ENCODE measurements at places on chromosomes 11 and 22.
A peak's percentile ranks its signal among the peaks of the same experiment; 100 is the strongest.

- DNase-seq = no peak
Measured at GRCh38 chr11:76729214-76729613, 53.9 kb upstream of the TSKU start.

DNA sequence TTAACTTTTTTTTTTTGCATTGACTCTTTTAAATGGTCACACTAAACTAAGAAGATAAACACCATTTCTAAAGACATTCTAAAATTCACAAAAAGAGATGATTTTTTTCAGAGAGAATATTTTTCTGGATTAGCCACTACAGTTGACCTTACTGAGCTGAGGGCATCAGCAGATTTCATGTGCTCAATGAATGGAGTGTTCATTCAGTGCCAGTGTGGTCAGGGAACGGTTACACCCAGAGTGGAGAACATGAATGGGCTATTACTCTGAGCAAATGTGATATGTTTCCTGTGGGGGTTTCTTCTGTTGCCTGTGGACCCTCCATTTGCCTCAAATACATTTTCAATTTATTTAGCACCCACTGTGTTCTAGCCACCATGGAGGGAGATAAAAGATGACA, 19.1 kb downstream of the PKNOX2 start:
- DNase-seq = no peak

- no peak for DNase-seq
Measured at GRCh38 chr11:78802058-78802761, 227.5 kb upstream of the NARS2 start.

- DNase-seq = peak; percentile 88
Measured at GRCh38 chr11:133945087-133945974, 11.4 kb downstream of the IGSF9B start.

- no peak for DNase-seq
Measured at GRCh38 chr22:26466196-26466595, 17.4 kb downstream of the HPS4 start.

GRCh38 chr11:128701086-128701485, 7.2 kb downstream of the FLI1 start:
- DNase-seq = no peak

DNA sequence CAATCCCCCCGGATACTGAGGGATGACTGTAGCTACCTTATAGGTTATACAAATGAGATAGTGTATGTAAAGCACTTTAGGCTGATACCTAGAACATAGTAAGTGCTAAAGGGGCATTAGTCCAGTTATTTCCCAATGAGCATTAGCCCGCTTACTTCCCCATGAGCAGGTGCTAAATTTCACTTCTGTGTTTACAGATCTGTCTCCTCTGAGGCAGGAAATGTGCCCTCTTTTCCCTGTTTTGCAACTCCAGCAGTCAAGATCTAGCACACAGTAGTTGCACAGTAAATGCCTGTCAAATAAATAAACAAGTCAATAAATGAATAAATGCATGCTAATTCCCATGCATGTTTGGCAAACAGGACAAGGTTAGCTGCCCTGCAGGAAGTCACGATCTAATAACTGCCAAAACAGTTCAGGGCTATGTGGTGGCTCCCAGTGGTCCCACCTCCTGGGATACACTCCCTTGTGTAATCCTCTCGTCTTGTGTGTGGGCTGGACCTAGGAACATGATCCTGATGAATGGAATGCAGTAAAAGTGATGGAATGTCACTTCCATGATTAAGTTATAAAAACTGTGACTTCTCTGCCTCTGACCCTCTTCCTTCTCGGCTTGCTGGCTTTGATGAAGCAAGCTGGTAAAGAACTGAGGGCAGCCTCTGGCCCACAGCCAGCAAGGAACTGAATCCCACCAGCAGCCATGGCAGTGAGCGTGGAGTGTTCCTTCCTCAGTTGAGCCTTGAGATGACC, 459.0 kb downstream of the SOX6 start:
- no peak for DNase-seq

GRCh38 chr11:64430645-64431044, 71.7 kb downstream of the RPS6KA4 start:
- no peak for DNase-seq

DNA sequence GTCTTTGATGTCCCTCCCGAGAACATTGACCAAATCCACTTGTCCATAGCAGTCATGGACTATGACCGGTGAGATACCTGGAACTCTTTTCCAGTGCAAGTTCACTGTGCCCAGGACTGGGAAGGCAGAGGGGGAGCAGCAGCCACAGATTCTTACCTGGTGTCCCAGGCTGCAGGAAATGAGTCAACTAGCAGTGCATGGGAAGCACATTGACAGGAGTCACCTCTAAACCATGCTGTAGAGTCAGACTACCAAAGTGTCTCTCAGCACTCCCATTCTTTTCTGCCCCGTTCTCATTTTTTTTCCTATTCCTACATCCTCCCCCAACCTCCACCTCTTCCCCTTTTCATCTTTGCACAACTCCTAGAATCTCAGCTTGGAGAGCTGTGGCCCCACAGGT, 67.2 kb upstream of the OLFML1 start:
- DNase-seq = no peak

- DNase-seq = no peak
Measured at GRCh38 chr22:47340851-47341436, 578.5 kb downstream of the TBC1D22A start.

GRCh38 chr22:32731372-32731771, 70.1 kb upstream of the TIMP3 start:
- no peak for DNase-seq

DNA sequence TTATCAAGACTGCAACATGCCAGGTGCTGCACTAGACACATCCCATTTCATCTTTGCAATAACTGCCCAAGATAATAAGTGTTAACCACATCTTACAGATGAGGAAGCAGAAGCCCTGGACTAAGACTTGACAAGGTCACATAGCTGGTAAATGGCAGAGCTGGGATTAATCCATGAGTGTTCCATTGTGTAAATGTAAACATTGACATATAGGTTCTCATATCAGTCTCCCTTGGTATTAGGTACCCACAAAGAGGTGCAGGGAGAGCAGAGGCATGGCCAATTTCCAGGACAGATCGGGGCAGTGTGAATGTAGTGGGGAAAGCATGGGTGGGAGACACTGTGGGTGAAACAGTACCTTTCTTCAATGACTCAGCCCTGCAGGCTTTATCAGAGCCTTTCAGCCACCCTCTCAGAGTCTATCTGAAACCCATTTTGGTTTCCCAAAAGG, 17.9 kb downstream of the MICAL2 start:
- no peak for DNase-seq

DNA sequence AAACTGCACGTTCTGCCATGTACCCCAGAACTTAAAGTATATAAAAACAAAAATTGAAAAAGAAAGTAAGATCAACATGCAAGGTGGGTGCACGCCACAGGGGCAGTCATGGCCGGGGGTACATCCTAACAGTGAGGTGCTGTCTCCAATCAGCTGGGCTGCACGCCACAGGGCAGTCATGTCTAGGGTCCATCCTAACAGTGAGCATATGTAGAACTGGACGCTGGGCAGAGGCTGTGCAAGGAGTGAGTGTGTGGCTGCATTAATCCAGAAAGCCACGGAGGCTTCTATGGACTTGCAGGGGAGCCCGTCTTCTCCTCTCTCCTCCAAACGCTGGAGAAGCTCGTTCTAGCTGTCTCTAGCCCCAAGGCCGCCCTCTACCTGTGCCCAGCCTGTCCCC, 1105.0 kb downstream of the BRD1 start:
- no peak for DNase-seq

DNA sequence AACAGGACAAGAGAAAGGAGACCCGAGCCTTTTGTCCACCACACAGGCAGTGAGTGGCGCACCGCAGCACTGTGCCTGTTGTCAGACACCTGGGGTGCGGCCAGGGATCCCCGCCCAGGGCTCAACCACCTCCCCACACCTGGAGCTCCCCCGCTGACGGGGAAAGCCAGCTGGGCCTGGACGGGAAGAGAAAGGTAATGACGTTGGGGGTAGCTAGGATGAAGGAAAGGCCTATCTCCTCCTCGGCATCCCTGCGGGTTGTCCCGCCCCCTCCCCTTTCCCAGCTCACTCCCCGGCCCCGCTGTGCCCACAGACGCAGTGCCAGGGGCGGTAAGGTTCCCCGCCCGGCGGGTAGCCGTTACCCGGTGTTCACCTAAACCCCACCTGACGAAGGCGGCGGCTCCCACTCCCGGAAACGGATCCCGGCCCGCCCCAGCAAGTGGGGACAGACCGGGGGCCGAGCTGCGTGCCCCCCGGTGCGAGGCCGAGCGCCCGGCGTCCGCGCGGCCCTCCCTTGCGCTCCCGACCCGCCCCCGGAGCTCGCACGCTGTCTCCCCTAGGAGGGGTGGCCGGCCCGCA, 495 bp downstream of the HYOU1 start:
- DNase-seq = peak; percentile 58

DNA sequence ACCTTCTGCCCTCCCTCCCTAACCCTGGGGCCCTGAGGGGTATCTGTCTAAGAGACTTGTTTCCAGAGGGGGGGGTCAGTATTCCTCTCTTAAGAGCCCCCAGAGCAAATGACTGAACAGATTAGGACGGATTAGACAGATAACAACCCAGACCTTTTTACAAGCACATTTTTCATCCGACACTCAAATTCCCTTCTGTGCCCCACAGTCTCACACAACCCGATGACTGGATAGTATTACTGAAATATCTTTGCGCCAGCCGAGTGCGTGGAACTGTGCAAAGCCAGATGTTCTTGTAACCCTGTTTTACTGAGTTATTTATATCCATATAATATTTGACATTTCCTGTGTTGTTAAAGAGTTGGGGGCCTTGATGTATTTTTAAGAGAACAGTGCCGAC, 30.9 kb upstream of the FLI1 start:
- DNase-seq = no peak

DNA sequence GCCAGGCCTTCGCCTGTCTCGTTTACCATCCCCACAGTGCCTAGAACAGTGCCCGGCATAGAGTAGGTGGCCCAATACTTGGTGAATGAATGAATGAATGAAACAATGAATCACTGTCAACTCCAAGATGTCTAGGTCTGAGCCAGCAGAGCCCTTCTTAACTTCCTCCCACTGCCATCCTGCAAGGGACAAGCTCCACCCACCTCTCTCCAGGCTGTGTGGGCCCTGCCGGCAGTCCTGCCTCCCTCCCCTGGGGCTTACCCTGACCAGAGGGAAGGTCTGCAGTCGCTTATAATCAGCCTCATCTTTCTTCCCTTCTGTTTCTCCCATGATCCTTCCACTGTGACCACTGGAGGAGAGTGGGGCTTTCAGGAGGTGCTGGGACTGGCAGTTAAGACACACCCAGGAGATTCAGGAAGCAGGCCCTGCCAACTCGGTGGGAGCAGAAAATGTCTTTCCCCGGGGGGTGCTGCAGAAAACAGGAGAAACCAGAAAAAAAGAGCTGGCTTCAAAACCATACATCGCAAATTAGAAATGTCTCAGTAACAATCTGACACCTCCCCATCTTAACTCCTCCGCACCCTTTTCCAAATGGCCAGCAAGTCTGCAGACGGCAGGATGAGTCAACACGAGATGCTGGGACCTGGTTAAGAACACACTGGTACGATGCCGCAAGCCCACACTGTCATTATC, 11.4 kb downstream of the DNAL4 start:
- no peak for DNase-seq

DNA sequence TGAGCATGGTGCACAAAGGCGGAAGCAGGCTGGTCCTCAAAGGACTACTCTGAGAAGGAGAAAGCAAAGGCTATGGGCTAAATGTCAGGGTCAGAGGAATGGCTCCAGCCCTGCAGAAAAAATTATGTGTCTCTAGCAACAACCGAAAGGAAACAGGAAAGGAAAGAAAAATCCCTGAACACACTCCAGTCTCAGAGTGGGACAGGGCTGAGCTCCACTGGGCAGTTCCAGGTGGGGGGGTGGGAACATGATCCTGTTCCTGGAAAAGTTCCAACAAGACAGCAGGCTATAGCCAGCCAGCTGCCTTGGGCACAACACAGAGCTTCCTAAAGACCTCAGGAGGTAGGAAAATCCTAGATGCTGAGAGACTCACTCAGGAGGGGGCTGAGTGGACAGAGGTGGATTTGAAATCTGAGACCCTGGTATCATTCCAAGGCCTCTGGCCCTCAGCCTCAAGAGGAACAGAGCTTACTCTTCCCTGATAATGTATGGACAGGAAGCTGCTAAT, 1088.2 kb downstream of the TBC1D22A start:
- no peak for DNase-seq

GRCh38 chr11:86046116-86046515, 22.8 kb downstream of the PICALM start:
- DNase-seq = no peak

- peak; percentile 51 for DNase-seq
Measured at GRCh38 chr11:68550485-68550817, 89.9 kb downstream of the PPP6R3 start.

DNA sequence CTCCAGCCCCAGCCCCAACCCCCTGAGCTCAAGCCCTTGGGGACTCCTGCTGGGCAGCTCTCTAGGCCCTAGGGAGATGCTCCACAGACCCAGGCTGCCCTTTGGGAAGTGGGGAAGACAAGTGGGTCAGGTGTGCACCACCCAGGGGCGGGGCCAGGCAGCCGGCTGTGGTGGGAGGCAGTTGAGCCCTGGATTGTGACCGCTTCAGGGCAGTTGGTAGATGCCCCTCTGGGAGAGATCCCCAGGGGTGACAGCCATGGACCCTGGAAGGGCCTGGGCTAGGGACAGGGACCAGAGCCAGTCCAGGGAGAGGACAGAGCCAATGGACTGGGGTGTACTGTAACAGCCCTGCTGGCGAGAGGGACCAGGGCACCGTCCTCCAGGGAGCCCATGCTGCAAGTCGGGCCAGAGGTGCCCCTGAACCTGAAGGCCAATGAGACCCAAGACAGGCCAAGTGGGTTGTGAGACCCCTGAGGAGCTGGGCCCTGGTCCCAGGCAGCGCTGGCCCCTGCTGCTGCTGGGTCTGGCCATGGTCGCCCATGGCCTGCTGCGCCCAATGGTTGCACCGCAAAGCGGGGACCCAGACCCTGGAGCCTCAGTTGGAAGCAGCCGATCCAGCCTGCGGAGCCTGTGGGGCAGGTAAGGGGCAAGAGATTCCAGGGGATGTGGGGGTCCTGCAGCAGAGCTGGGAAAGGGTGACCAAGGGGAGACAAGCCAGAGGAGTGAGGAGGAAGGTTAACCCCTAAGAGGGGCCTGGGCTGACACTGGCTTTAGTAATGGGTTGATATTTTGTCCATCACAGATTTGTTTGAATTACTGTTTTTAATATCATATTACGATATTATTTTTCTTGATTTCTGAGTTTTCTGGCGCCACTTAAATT, at the start of gene IGLL5:
Gene IGLL5 (plus strand): TSS at position 196 of the 883 bp plus-strand sequence. CDS start 238 bp downstream, at position 434.
- DNase-seq = no peak

DNA sequence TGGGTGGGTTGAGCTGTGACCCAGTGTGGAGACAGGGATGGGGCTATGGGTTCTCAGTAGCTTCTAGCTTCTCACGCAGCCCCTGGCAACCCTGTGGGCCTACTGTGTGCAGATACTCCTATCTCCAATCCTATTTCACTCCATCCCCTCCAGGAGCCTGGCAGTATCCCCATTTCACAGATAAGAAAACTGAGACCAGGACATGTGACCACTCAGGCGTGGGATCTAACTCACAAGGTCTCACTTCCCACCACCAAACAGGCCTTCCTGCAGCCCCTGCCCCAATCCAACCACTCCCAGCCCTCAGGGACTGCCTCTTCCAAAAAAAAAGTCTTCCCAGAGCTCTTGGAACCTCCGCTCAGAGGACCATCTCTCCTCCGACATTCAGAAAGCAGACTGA, 15.6 kb downstream of the ELFN2 start:
- DNase-seq = no peak

GRCh38 chr11:68409748-68410344, 50.7 kb upstream of the PPP6R3 start:
- DNase-seq = no peak

All from stimulated activated CD4-positive, alpha-beta T cell treated with anti-CD3 and anti-CD28 coated beads, Interleukin-15, amount 100 ng/mL, for 24 hours (primary cell).